ENCODE measurements at places on chromosomes 12 and 14.
A peak's percentile ranks its signal among the peaks of the same experiment; 100 is the strongest.

GRCh38 chr14:49036984-49037516 lies 549.1 kb downstream of the RPS29 start:
- DNase-seq = peak; percentile 12

- DNase-seq = peak; percentile 50
These were observed 5.5 kb downstream of the DUSP6 start for GRCh38 chr12:89346741-89347324.

GRCh38 chr14:95316821-95317220 lies 2.9 kb downstream of the CLMN start:
- DNase-seq = peak; percentile 87

GRCh38 chr14:23013054-23013748 lies 3.3 kb upstream of the C14orf93 start:
- DNase-seq = no peak

GRCh38 chr14:23864259-23864658 lies 89.3 kb upstream of the DHRS4 start:
- no peak for DNase-seq

GRCh38 chr14:65074449-65075150 lies 27.7 kb downstream of the MAX start:
- no peak for DNase-seq
